ENCODE measurements at places on chromosomes 16 and 17. TPM values are rescaled to one million over a fixed set of nuclear protein-coding genes. Genes with fewer than 3 reads are reported as not detected.

The PSKH1 gene
- 10.0 TPM for total RNA-seq

The TNP2 gene
- not detected for total RNA-seq

The NEUROD2 gene
- total RNA-seq: not detected

- DNase-seq: no peak
Observed at GRCh38 chr17:78135858-78136500, 5.4 kb downstream of the TMC8 start.

DNA sequence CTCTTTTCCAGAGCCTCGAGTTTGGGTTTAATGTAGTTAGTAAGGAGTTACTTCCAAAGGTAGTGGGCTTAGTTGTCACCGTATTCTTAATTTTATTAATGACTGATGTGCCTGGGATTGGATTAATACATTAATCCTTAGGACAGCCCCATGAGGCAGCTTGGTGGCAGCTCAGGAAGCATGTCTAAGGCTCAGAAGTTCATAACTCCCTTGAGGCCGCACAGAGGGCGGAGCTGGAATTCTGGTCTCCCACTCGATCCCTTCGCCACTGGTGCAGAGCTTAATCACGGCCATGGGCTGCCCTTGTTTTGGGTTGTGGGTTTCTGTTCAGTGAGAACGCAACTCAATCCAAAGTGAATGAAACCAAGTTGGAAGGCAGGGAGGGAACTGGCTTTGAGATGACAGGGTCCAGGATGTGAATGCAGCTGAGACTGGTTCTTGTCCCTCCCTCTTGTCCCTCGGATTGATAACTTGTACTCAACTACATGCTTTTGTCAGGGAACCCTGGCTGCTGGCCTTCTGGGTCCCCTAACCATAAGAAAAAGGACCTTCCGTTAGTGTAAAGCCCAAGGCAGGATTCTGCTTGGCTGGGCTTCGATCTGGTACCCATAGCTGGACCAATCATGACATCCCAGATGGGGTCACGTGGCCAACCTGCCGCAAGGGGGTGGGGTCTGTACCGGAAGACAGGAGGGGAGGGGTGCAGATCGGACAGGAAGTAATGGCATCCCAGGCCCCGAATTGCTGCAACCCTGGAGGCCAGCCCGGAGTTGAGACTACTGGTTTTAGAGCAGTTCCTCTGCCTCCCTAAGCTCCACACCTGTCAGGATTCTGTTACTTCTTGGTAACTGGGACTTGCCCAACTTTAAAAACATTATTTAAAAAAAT lies 45.4 kb downstream of the SNX20 start:
- peak; percentile 57 for DNase-seq

- DNase-seq: no peak
Observed at GRCh38 chr17:34850023-34850422, 111.2 kb downstream of the CCT6B start.

DNA sequence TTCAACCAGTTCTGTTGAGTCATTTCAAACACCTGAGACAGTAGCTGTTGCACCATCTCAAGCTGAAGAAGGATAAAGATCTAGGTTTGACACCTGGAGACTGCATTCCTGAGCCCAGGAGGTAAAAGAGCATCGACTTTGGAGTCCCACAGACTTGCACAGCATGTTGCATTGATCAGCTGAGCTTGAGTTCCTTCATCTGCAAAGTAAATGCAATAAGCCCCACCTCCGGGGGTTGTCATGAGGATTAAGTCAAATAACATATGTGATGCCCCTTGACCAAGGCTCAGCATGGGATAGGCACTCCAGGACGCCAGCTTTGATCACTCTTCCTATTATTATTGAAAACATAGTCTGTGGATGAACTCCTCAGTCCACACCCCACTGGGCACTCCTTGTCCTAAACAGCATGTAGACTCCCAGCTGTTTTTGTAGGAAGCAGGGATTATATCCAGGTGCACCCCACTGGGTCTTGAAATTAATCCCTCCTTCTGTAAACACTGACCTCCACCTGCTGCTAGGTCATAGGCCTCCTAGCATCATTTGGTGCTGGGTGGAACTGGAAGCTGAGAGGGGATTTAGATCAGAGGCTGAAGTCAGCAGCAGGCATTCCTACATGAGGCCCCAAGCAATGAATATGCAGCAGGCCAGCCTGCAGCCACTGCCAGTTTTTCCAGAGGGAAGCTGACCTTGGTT lies 259.0 kb downstream of the HS3ST4 start:
- DNase-seq: no peak

DNA sequence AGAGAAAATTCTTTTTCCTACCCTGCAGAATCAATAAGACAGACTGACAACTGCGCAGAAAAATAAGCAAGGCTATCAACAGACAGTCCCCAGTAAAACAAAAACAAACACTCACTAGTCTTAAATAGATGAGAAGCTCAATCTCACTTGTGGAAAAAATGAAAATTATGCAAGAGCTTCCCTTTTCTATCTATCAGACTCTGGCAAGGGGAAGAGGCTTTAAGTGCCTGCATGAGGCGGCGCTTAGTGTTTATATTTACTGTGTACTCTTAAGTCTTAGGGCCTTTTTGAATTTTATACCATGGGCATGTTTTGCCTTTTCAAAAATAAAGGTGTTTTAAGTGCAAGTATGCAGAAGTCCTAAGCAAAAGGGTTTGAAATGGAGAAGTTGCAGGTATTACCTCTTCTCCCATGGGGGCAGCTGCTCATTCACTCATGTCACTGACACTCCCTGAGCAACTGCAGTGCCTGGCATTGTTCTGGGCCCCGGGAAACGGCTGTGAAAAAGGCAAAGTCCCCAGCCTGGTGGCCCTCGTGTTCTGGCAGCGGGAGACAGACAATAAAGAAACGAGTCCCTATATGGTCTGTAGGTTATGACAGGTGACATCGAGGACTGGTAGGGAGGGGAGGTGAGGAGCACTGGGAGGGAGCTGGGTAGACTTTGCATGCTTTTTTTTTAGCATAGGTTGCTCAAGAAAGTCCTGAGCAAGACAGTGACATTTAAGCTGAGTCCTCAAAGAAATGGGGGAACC lies 35.2 kb downstream of the HSBP1 start:
- DNase-seq: no peak

DNA sequence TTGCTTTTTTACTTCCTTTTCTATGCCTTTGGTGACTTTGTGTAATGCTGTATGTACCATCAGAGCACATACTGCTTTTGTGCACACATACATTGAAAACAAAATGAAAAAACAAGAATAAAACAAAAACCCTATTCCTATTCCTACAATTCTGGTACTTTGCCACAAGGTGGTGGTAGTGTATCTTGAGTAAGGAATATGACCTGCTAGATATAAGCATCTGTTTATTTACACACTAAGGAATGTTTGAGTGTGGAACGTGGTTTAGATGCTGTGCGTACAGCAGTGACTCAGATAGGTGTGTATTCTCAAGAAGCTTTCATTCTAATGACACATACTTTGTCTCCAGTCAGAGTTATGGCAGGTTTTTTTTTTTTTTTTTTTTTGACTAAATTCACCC lies 606.2 kb downstream of the WWOX start:
- DNase-seq: peak; percentile 51

GRCh38 chr17:79466562-79467350 lies 144.1 kb downstream of the RBFOX3 start:
- no peak for DNase-seq

DNA sequence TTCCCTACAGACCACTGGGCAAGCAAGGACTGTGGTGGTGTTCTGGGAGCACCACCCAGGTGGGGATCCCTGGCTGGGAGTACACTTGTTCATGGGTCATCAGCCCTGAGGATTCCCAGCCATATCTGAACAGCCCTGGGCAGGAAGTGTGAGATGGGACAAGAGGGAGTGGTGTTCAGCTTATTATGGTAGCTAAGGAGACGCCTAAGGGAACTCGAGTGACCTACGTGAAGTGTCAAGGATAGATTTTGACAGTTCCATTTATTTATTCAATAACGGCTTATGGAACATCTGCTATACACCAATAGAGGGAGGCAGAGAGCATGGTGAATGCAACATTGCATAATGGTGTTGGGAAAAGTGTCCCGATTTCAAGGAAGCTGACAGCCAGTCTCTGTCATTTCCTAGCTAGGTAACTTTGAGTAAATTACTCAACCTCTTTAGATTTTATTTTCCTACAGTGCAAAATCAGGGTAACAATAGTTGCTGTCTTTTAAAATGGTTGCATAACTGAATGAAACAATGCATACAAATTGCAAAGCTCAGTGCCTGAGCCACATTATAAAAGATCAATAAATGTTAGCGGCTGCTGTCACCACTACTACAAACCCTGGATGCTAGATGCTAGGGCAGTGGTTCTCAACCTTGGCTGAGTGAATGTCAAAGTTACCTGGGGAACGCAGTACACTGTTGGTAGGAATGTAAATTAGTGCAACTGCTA lies 534.1 kb downstream of the GRIN2A start:
- no peak for DNase-seq

DNA sequence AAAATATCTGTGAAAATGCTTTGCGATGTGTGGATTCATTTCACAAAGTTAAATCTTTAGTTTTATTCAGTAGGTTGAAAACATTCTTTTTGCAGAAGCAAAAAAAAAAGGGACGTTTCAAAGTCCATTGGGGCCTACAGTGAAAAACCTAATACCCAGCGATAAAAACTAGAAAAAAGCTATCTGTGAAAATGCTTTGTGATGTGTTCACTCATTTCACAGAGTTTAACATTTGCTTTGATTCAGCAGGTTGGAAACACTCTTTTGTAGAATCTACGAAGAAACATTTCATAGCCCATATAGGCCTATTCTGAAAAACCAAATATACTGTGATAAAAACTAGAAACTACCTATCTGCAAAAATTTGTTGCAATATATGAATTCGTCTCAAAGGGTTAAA lies 113.6 kb upstream of the WSB1 start:
- DNase-seq: no peak

- DNase-seq: no peak
Observed at GRCh38 chr16:18936727-18937340, 10.6 kb upstream of the SMG1 start.

- DNase-seq: peak; percentile 66
Observed at GRCh38 chr16:85735225-85735635, 15.7 kb downstream of the C16orf74 start.

DNA sequence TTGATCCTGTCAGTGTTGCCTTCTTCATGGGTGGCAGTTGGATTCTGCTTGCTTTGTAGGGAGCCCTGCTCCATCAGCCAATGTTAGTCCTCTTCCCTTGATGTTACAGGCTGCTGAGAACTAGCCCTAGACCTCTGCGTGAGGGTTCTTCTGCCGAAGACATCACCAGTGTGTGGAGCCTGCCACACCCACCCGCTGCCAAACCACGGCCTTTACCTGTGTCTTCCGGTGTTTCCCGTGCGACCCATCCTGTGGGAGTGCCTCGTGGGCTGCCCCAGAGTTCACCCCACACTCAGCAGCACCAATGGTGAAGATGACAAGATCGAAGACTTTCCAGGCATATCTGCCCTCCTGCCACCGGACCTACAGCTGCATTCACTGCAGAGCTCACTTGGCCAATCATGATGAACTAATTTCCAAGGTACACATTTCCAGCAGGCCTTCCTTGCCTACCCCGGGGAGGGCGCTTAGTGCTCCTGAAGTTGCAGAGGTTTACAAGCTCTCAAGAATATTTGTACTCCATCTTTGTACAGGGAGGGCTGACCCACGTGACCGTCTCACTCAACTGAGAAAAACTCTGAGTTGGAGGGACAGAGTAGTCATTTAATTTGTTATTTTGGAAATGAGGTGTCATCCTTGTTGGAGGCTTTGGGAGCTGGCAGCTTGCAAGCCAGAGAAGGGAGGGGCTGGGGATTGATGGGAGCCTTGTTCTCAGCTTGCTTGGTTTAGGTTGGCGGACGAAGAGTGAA lies 21.8 kb downstream of the YPEL2 start:
- DNase-seq: no peak

- DNase-seq: peak; percentile 46
Observed at GRCh38 chr17:43020789-43021740, 1.1 kb downstream of the VAT1 start.

DNA sequence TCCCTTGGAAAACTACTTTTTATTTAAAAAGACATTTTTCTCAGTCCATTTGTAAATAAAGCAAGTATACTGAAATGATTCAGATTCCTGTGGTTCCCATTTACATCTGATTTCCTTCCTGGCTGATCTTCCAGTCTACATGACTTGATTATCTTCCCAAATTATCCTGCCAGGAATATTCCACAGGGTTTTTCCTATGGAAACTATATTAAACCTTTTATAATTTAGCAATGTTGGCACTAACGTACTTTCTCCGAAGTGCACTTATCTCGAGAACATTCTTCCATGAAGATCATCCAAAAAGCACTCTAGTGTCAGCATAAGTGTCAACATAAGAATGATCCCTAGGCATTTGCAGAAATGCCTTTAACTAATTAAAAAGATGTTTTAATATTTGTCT lies 347.7 kb upstream of the KIF2B start:
- no peak for DNase-seq

GRCh38 chr17:29021226-29021625 lies 15.4 kb upstream of the SEZ6 start:
- DNase-seq: no peak

Measured in activated CD4-positive, alpha-beta memory T cell treated with anti-CD3 and anti-CD28 coated beads for 36 hours (primary cell).